ENCODE measurements at places on chromosomes 6 and 20.

DNA sequence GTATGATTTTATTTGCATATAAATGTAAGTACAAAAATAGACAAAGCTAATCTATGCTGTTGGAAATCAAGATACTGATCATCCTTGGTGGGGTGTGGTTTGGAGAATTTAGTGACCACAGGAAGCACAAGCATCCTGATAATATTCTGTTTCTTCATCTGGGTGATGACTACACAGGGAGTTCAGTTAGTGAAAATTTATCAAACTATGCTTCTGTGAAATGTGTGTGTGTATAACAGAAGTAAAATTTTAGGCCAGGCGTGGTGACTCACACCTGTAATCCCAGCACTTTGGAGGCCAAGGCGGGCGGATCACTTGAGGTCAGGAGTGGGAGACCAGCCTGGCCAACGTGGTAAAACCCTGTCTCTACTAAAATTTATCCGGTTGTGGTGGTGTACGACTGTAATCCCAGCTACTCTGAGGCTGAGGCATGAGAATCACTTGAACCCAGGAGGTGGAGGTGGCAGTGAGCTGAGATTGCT, 20.6 kb downstream of the ENPP3 start:
- DNase-seq: no peak

GRCh38 chr20:561437-562231, 18.0 kb upstream of the CSNK2A1 start:
- no peak for DNase-seq

- DNase-seq: peak; percentile 11
Observed at GRCh38 chr20:10662661-10663458, 10.9 kb downstream of the JAG1 start.

- no peak for DNase-seq
Observed at GRCh38 chr20:35910254-35910653, 44.0 kb downstream of the SCAND1 start.

GRCh38 chr6:86537292-86537861, 400.0 kb upstream of the HTR1E start:
- DNase-seq: no peak

GRCh38 chr6:138681627-138682026, 91.9 kb upstream of the CCDC28A start:
- DNase-seq: no peak

GRCh38 chr6:104680539-104680938, 179.2 kb downstream of the HACE1 start:
- DNase-seq: no peak

GRCh38 chr20:24873025-24873620, 75.9 kb upstream of the CST7 start:
- DNase-seq: no peak

GRCh38 chr6:2556761-2557160, 194.0 kb downstream of the MYLK4 start:
- DNase-seq: no peak

DNA sequence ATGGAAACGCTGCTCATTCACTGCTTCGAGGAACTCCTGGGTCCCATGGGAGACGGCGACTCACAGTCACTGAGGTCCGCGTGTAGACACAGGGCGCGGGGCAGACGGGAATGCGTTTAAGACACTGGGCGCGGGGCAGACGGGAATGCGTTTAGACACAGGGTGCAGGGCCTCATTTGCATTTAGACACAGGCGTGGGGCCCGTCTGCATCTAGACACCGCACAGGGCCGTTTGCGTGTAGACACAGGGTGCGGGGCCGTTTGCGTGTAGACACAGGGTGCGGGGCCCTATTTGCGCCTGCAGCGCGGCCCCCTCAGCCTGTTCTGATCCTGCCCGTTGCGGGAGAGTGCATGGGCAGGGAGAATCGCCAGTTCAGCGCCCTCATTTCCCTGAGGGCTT, 10.4 kb downstream of the DACT2 start:
- no peak for DNase-seq

DNA sequence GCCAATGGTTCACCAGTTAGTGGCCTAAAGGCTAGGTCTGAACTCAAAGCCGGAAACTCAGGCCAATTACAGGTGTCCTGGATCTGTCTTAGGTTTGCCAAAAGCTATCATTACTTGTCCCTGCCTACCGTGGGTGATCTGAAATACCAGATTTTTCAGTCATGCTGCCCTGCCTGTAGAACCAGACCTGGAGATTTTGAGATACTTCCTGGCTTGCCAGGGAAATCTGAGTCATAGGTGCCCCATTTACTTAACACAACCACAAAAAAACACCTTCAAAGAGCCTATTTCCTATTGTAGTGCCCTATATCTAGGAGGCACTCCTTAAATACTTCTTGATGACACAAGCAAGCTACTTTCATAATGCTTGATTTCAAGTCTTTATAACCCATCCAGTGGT, 13.9 kb upstream of the RANBP9 start:
- DNase-seq: no peak

- DNase-seq: no peak
Observed at GRCh38 chr6:159092631-159093030, 47.8 kb upstream of the TAGAP start.

GRCh38 chr20:33694639-33695012, 8.4 kb upstream of the E2F1 start:
- no peak for DNase-seq

- peak; percentile 27 for DNase-seq
Observed at GRCh38 chr6:152595499-152595898, 41.7 kb downstream of the SYNE1 start.

- no peak for DNase-seq
Observed at GRCh38 chr20:40232273-40232672, 456.8 kb downstream of the MAFB start.

DNA sequence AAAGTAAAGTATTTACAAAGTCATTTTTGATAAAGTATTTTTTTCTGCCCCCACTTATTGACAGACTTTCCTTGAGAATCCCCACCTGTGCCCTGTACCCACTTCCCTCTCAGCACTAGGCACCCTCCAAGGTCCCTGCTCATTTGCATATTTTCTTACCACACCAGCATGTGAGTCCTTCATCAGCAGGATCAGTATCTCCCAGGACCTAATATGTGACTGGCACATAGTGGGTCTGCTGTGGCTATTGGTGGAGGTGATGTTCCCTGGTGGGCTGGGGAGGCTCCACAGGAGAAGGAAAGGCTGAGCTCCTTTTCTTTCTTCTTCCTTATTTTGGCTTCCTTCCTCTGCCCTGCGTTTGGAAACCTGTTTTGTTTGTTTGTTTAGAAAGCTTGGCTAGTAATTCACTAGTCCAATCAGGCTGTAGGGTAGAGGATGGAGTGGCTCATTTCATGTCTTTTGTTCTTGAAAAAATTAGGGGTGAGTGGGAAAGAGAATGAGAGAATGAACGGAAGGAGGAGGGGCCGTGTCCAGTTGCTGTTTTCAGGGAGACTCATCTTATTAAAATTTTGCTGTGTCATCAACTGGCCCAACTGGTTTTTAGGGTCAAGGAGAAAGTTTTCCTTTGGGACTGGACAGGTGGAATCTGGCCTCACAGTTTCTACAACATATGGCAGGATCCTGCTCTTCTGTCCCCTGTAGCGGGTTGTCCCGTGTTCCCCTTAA, 2.8 kb upstream of the RNF24 start:
- no peak for DNase-seq

- no peak for DNase-seq
Observed at GRCh38 chr6:105318660-105319059, 84.2 kb downstream of the PREP start.
